Thyroid gland (tissue), 4 donors: ENCODE measurements at places on chromosomes 2 and 18. TPM values are rescaled to one million over a fixed set of nuclear protein-coding genes. Genes with fewer than 3 reads are reported as not detected.
A peak's percentile ranks its signal among the peaks of the same experiment; 100 is the strongest.

DNA sequence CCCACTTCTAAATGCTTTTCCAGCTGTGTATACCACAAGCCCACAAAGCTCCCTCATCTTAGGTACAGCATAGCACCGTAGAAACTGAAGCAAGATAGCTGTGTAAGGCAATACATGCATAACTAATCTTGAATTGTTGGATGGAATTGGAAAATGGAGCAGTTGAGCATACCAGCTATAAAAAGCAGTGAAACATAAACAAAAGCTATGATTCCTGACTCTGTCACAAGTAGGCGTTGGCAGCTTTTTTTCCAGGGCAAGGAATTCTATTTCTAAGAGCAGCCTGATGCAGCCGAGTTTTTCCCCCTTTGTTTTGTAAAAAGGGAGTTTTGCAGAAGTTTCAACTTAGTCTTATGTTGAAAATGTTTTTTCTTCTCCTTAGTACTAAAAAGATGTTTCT is 32.4 kb downstream of the MOGAT1 start:
- no peaks in the 10 kb centered on the region for H3K4me1 ChIP-seq
- H3K27ac ChIP-seq, result no peak overlapping the region
- no peaks in the 10 kb centered on the region for H3K27me3 ChIP-seq
- H3K36me3 ChIP-seq, result no peaks in the 10 kb centered on the region

- no peak for DNase-seq
- H3K36me3 ChIP-seq, result no peaks in the 10 kb centered on the region
- peaks cover 5% of the 10 kb centered on the region for H3K4me1 ChIP-seq
- H3K27me3 ChIP-seq, result no peaks in the 10 kb centered on the region
- H3K4me3 ChIP-seq, result no peak overlapping the region
These were observed 246.1 kb upstream of the ST6GAL2 start for GRCh38 chr2:107132070-107132469.

- H3K36me3 ChIP-seq, result no peaks in the 10 kb centered on the region
- no peaks in the 10 kb centered on the region for H3K4me1 ChIP-seq
- H3K27ac ChIP-seq, result no peak overlapping the region
- H3K4me3 ChIP-seq, result no peak overlapping the region
- DNase-seq, result no peak
These were observed 167.3 kb downstream of the NYAP2 start for GRCh38 chr2:225566798-225567197.

GRCh38 chr2:136014411-136014810 is 29.0 kb upstream of the DARS1 start:
- DNase-seq, result no peak
- no peaks in the 10 kb centered on the region for H3K36me3 ChIP-seq
- H3K4me3 ChIP-seq, result no peak overlapping the region
- H3K27me3 ChIP-seq, result no peaks in the 10 kb centered on the region

GRCh38 chr2:113216891-113217454 is 43.2 kb downstream of the PSD4 start:
- H3K27ac ChIP-seq, result peak overlapping the region; percentile 66
- H3K27me3 ChIP-seq, result no peaks in the 10 kb centered on the region
- DNase-seq, result no peak
- no peak overlapping the region for H3K4me3 ChIP-seq

ICA1L gene
- 12.1 TPM for total RNA-seq

- no peaks in the 10 kb centered on the region for H3K4me1 ChIP-seq
- DNase-seq, result no peak
- H3K27ac ChIP-seq, result no peak overlapping the region
- H3K36me3 ChIP-seq, result no peaks in the 10 kb centered on the region
These were observed 30.0 kb upstream of the CFAP36 start for GRCh38 chr2:55489467-55490062.

- H3K4me1 ChIP-seq, result no peaks in the 10 kb centered on the region
- DNase-seq, result no peak
- H3K27me3 ChIP-seq, result no peaks in the 10 kb centered on the region
- H3K27ac ChIP-seq, result no peak overlapping the region
- no peak overlapping the region for H3K4me3 ChIP-seq
These were observed 190.5 kb upstream of the STON1 start for GRCh38 chr2:48339451-48339850.

DNA sequence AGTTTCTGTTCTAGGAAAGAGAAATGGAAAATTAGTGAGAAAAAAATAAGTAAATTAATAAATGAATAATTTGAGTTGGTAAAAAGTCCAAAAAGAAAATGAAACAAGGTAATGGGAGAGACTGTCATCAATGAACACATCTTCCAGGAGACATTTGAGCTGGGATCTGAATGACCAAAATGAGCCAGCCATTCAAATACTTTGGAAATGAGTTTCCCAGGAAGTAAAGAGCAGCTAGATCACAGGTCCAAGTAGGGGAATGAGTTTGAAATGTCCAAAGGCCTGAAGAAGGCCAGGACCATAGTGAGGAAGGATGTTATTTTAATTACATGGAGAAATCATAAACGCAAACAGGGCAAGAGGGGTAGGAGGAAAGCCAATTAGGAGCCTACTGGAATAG is 6.6 kb upstream of the DNAH7 start:
- no peak overlapping the region for H3K27ac ChIP-seq
- no peak for DNase-seq
- no peaks in the 10 kb centered on the region for H3K27me3 ChIP-seq
- peaks cover 7% of the 10 kb centered on the region for H3K4me1 ChIP-seq
- no peaks in the 10 kb centered on the region for H3K36me3 ChIP-seq
- H3K4me3 ChIP-seq, result no peak overlapping the region

DNA sequence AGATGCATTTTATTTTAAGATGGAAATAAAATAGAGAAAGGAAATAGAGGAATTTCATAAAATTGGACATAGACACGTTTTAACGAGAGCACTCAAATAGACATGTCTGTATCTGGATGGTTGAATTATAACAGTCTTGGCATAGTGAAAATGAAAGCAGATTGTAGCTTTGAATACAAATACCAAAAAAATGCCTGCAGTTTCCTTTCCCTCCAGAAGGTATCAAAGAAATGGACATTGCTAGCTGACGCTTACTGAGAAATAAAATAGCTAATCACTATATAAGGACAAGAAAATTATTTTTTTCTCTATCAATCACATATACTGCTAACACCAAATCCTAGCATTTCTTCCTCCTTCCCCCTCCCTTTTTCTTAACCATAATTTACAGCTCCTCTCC is 11.4 kb upstream of the MAPRE2 start:
- no peak overlapping the region for H3K4me3 ChIP-seq
- H3K27ac ChIP-seq, result no peak overlapping the region
- H3K4me1 ChIP-seq, result peaks cover 26% of the 10 kb centered on the region
- no peak for DNase-seq

GRCh38 chr2:230330725-230331124 is 3.7 kb downstream of the SP140L start:
- no peak overlapping the region for H3K27ac ChIP-seq
- DNase-seq, result no peak
- no peaks in the 10 kb centered on the region for H3K27me3 ChIP-seq
- no peaks in the 10 kb centered on the region for H3K36me3 ChIP-seq

DNA sequence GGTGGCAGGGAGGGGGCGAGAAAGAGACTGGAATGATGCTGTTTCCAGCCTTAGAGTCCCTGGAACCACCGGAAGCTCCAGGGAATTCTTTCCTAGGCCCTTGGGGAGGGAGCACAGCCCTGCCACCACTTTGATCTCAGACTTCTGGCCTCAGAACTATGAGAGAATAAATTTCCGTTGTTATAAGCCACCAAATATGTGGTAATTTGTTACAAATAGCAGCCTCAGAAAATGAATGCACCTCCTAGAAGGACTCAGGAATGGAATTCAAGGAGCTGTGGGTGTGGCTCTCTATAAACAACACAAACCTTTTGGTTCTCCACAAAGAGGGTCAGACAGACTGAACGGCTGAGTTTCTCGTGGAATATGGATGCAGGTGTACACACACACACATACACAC is 144.5 kb downstream of the ACKR3 start:
- H3K36me3 ChIP-seq, result no peaks in the 10 kb centered on the region
- no peaks in the 10 kb centered on the region for H3K27me3 ChIP-seq
- H3K27ac ChIP-seq, result peak overlapping the region; percentile 76
- no peak overlapping the region for H3K4me3 ChIP-seq

CAPN13 gene
- total RNA-seq, result 3.0 TPM

DNA sequence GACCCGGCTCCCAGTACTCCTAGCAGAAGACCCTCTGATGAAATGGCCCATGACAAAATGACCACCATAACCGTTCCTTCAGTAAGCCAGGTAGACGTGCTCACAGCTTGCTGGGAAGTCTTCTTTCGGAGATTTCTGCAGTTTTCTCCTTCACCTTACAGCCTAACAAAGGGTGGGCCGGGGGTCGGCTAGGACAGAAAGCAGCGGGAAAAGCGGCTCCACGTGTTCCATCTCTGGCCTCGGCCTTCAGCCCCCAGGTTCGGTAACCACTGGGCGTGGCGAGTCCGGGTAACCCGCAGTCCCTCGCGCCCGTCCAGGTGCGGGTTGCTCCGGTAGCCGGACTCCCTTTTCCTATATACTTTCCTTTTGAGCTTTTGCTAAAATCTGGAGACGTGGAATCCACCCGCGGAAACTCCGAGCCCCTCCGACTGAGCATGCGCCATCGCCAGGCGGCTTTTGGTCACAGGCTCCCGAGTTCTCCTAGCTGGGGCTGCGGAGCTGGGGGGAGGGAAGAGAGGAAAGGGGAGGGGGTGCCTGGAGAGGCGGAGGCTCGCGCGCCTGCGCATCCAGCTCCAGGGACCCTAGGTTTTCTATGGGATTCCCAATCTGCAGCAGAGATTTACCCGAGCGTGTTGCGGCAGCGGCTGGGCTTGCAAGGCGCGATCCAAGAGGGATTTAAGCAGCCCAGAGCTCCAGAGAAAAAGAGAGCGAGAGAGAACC is at the start of gene VSNL1:
TSS of gene VSNL1 (plus strand) at position 604 of the 720 bp plus-strand sequence. CDS start 51,379 bp downstream, outside the sequence.
- H3K4me3 ChIP-seq, result peak within 1 kb of the TSS; percentile 37
- peak within 1 kb of the TSS; percentile 15 for H3K27ac ChIP-seq
- no peaks in the 10 kb centered on the region for H3K4me1 ChIP-seq
- H3K27me3 ChIP-seq, result no peaks in the 10 kb centered on the region
- peak; percentile 87 for DNase-seq

- H3K4me3 ChIP-seq, result no peak overlapping the region
- H3K27me3 ChIP-seq, result no peaks in the 10 kb centered on the region
- DNase-seq, result no peak
- H3K27ac ChIP-seq, result no peak overlapping the region
These were observed 113.9 kb downstream of the CCDC85A start for GRCh38 chr2:56297671-56298070.

LBX2 gene
- total RNA-seq, result not detected

- no peaks in the 10 kb centered on the region for H3K4me1 ChIP-seq
- H3K27me3 ChIP-seq, result no peaks in the 10 kb centered on the region
- no peak overlapping the region for H3K27ac ChIP-seq
- no peaks in the 10 kb centered on the region for H3K36me3 ChIP-seq
These were observed 397.9 kb upstream of the HNMT start for GRCh38 chr2:137566387-137566786.

VWA3B gene
- not detected for total RNA-seq

- H3K27me3 ChIP-seq, result no peaks in the 10 kb centered on the region
- H3K36me3 ChIP-seq, result no peaks in the 10 kb centered on the region
- no peak overlapping the region for H3K4me3 ChIP-seq
These were observed 43.7 kb upstream of the CAB39 start for GRCh38 chr2:230668939-230669303.

MAL gene
- total RNA-seq, result 16.1 TPM

COBLL1 gene
- total RNA-seq, result 83.6 TPM

GRCh38 chr2:48885841-48886240 is 130.3 kb upstream of the LHCGR start:
- H3K36me3 ChIP-seq, result no peaks in the 10 kb centered on the region
- no peak overlapping the region for H3K4me3 ChIP-seq
- no peak overlapping the region for H3K27ac ChIP-seq

GRCh38 chr2:219704878-219705277 is 77.4 kb downstream of the SLC4A3 start:
- no peak overlapping the region for H3K4me3 ChIP-seq
- no peaks in the 10 kb centered on the region for H3K36me3 ChIP-seq
- no peak for DNase-seq
- H3K27me3 ChIP-seq, result no peaks in the 10 kb centered on the region
- H3K4me1 ChIP-seq, result no peaks in the 10 kb centered on the region

DNA sequence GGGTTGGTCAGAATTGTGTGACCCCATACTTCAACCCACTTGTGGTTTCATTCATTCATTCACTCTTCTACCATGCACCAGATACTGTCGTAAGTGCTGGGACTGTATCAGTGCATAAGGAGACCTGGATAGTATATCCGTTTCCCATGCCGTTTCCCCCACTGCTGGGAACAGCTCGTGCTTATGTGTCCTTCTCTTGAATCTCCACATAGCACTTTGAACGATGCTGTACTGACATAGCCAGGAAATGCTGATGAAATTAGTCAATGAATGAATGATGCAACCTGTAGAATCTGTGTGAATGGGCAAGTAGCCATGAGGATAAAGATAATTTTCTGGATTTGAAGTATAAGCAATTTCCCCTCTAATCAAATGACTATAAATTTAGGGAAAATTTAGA is 276.1 kb downstream of the BCL2 start:
- no peaks in the 10 kb centered on the region for H3K4me1 ChIP-seq
- no peak overlapping the region for H3K4me3 ChIP-seq
- no peak overlapping the region for H3K27ac ChIP-seq
- no peaks in the 10 kb centered on the region for H3K36me3 ChIP-seq
- H3K27me3 ChIP-seq, result no peaks in the 10 kb centered on the region
- no peak for DNase-seq

GRCh38 chr2:161407597-161407996 is 8.5 kb upstream of the TBR1 start:
- no peak overlapping the region for H3K4me3 ChIP-seq
- no peaks in the 10 kb centered on the region for H3K4me1 ChIP-seq
- no peaks in the 10 kb centered on the region for H3K36me3 ChIP-seq
- no peak for DNase-seq

ALLC gene
- total RNA-seq, result not detected

DNA sequence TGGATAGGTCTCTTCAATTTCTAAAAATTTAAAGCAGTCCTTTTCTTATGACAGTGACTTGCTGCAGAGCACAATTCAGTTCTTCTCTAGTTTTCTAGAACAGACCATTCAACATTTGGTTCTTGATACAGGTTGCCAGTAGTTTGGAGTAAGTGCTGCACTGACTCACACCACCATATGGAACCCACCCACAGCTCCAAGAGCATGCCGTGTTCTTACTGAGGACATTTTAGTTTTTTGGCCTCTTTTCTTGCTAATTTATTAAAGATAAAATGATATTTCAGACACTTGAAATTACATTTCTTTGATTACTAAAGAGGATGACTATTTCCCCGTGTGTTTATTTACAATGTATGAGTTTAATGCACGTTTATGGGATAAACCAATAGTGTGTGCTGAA is 120.0 kb downstream of the COL4A4 start:
- peaks cover 7% of the 10 kb centered on the region for H3K36me3 ChIP-seq
- H3K27ac ChIP-seq, result no peak overlapping the region
- no peaks in the 10 kb centered on the region for H3K27me3 ChIP-seq
- H3K4me3 ChIP-seq, result no peak overlapping the region
- H3K4me1 ChIP-seq, result no peaks in the 10 kb centered on the region
- no peak for DNase-seq

HOXD12 gene
- not detected for total RNA-seq

GRCh38 chr2:165016772-165017411 is 61.6 kb upstream of the SLC38A11 start:
- no peak overlapping the region for H3K27ac ChIP-seq
